ENCODE measurements at places on chromosomes 1 and 21. TPM values are rescaled to one million over a fixed set of nuclear protein-coding genes. Genes with fewer than 3 reads are reported as not detected.

GRCh38 chr1:61007534-61008364, 74.6 kb upstream of the NFIA start:
- peaks cover 32% of the 10 kb centered on the region for H3K4me1 ChIP-seq
- H3K27ac ChIP-seq = no peak overlapping the region
- H3K36me3 ChIP-seq = no peaks in the 10 kb centered on the region
- no peaks in the 10 kb centered on the region for H3K27me3 ChIP-seq
- no peak overlapping the region for H3K4me3 ChIP-seq

GRCh38 chr1:178739285-178740045, 14.4 kb downstream of the RALGPS2 start:
- no peak overlapping the region for H3K27ac ChIP-seq
- DNase-seq = no peak
- H3K36me3 ChIP-seq = peaks cover 60% of the 10 kb centered on the region

The SPRR3 gene
- 155 TPM for total RNA-seq

GRCh38 chr1:179917601-179918429, 35.7 kb downstream of the TOR1AIP1 start:
- no peak overlapping the region for H3K4me3 ChIP-seq
- no peaks in the 10 kb centered on the region for H3K27me3 ChIP-seq
- peaks cover 10% of the 10 kb centered on the region for H3K4me1 ChIP-seq
- H3K36me3 ChIP-seq = peaks cover 21% of the 10 kb centered on the region
- DNase-seq = no peak

The OR2T35 gene
- not detected for total RNA-seq

GRCh38 chr21:46666941-46667740, 31.7 kb downstream of the PRMT2 start:
- H3K36me3 ChIP-seq = peaks cover 12% of the 10 kb centered on the region
- H3K4me1 ChIP-seq = peaks cover 4% of the 10 kb centered on the region
- H3K4me3 ChIP-seq = peak overlapping the region; percentile 86
- DNase-seq = no peak

GRCh38 chr1:28313702-28314546, 14.9 kb upstream of the MED18 start:
- no peak for DNase-seq
- H3K4me3 ChIP-seq = no peak overlapping the region
- no peaks in the 10 kb centered on the region for H3K27me3 ChIP-seq
- H3K27ac ChIP-seq = peak overlapping the region; percentile 84
- H3K36me3 ChIP-seq = no peaks in the 10 kb centered on the region
